Mucosa of descending colon (tissue), 3 donors: ENCODE measurements at places on chromosomes 7 and 10. TPM values are rescaled to one million over a fixed set of nuclear protein-coding genes. Genes with fewer than 3 reads are reported as not detected.

GRCh38 chr10:77403761-77404160, 233.8 kb downstream of the KCNMA1 start:
- DNase-seq: no peak

DNA sequence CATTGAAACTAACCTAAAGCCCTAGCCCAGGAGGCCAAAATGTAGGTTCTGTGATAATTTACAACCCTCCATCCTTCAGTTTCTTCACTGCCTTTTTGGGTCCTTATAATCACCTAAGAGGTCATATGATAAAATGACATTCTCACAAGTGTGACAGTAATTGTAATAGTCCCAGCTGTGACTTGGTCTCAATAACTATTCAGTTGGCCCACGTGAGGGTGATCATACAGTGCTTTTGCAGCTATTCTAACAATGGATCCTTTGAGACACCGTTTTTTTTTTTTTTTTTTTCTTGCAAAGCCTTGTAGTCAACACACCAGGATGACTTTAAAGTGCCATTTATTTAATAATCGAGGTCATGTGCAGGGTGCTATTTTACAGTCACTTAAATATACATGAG, 760.0 kb downstream of the PHTF2 start:
- DNase-seq: no peak

DNA sequence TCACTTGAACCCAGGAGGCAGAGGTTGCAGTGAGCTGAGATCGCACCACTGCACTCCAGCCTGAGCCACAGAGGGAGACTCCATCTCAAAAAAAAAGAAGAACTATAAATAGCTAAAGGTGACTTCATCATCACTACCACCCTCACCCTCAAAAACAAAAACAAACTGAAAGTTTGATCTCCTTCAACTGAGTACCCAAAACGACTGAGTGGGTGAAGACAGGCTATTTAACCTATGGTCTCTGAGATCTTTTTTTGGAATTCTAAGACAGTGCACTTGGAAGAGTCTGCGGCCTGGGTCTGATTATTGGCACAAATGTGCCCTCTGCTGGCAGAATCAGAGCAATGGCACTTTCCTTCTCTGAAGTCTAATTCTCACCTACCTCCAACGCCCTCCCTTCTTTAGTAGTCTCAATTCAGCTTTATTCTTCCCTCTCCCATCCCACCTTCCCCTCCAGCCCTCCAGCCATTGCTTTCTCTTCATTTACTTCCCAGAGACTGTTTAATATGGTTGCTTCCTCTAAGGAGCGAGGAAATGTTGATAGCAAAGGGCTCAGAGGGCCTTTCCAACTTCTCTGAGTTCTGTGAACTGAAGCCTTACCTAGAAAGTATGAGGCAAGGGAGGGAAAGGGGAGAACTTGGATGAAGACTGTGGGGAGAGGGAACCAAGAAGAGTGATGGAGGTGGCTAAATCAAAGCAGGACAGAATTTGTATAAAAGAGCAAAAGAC, 2.9 kb upstream of the MYOZ1 start:
- no peak for DNase-seq

- DNase-seq: no peak
Observed at GRCh38 chr10:118978316-118978997, 51.1 kb upstream of the NANOS1 start.

GRCh38 chr7:155725006-155725355, 80.5 kb downstream of the RBM33 start:
- DNase-seq: no peak

- no peak for DNase-seq
Observed at GRCh38 chr7:2805213-2805944, 38.7 kb downstream of the GNA12 start.

- DNase-seq: no peak
Observed at GRCh38 chr7:44962483-44963251, 16.1 kb downstream of the MYO1G start.

GRCh38 chr7:37365405-37365804, 83.3 kb downstream of the ELMO1 start:
- DNase-seq: no peak

Gene LRRC18
- not detected for total RNA-seq

Gene TIMM23
- 47.9 TPM for total RNA-seq

Gene ERVW-1
- not detected for total RNA-seq

Gene TBC1D12
- 20.2 TPM for total RNA-seq

Gene TMEM176B
- total RNA-seq: 338 TPM

Gene SPDYE1
- not detected for total RNA-seq

Gene XRCC2
- total RNA-seq: 2.5 TPM
